H1 (cell line): ENCODE measurements at places on chromosomes 7 and 10. TPM values are rescaled to one million over a fixed set of nuclear protein-coding genes. Genes with fewer than 3 reads are reported as not detected.

PIK3AP1 gene
- polyA plus RNA-seq = 0.99 and 1.9 TPM in 2 replicates

DNA sequence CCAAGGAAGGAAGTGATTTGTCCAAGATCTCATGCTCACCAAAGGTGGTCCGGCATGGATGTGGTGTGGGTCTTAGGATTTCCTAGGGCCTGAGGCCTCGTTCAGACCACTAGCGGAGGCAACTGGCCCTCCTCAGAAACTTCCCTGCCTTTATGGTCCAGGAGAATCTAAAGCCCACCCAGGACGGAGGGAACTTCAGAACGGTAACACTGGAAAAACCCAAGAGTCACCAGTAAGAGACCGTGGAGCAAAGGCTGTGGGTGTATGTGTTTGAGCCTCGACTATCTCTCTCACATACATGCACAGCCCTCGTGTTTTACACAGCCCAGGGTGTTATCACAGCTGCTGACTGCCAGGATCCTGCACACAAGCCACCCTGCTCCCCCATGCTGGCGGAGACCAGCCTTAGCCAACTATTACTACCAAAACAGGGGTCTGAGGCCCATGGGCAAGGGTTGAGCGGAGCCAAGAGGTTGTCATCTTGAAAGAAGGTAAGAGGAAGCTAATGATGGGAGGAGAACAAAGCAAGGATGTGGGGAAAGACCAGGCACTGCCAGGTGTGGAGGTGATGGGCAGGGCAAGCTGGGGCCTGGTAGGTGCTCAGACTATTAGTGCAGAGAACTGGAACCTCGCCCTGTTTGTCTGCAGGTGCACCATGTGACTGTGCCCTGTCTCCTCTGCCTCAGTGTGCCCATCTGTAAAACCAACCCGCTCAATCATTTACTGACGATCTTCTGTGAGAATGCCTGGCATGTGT lies 170.2 kb upstream of the ZMIZ1 start:
- no peaks in the 10 kb centered on the region for H3K27me3 ChIP-seq
- H3K4me3 ChIP-seq = no peak overlapping the region
- no peak for DNase-seq
- H3K27ac ChIP-seq = no peak overlapping the region

- H3K36me3 ChIP-seq = peaks cover 2% of the 10 kb centered on the region; the same call in 1 of the 2 replicates
- H3K27me3 ChIP-seq = no peaks in the 10 kb centered on the region
- H3K4me1 ChIP-seq = peaks cover 3% of the 10 kb centered on the region; the same call in 1 of the 2 replicates
- H3K27ac ChIP-seq = no peak overlapping the region
- DNase-seq = no peak
Measured at GRCh38 chr7:156753630-156754029, 113.1 kb downstream of the RNF32 start.

GRCh38 chr7:22452142-22452959 lies 47.6 kb downstream of the STEAP1B start:
- no peaks in the 10 kb centered on the region for H3K36me3 ChIP-seq
- no peak overlapping the region for H3K27ac ChIP-seq
- H3K4me3 ChIP-seq = peak overlapping the region; percentile 6; the same call in 1 of the 2 replicates
- no peaks in the 10 kb centered on the region for H3K27me3 ChIP-seq
- DNase-seq = peak; percentile 25

GRCh38 chr7:4519819-4520520 lies 162.1 kb upstream of the FOXK1 start:
- H3K4me1 ChIP-seq = no peaks in the 10 kb centered on the region
- H3K36me3 ChIP-seq = no peaks in the 10 kb centered on the region
- no peak for DNase-seq
- H3K27me3 ChIP-seq = no peaks in the 10 kb centered on the region

NEUROG3 gene
- 0.45 and 0.55 TPM in 2 replicates for polyA plus RNA-seq

- H3K4me3 ChIP-seq = no peak overlapping the region
- H3K36me3 ChIP-seq = no peaks in the 10 kb centered on the region
- H3K27ac ChIP-seq = no peak overlapping the region
- no peaks in the 10 kb centered on the region for H3K4me1 ChIP-seq
Measured at GRCh38 chr7:96157856-96158255, 164.0 kb downstream of the SLC25A13 start.

POM121C gene
- 16.5 and 21.1 TPM in 2 replicates for polyA plus RNA-seq

TMEM139 gene
- polyA plus RNA-seq = 6.7 and 7.6 TPM in 2 replicates

DNA sequence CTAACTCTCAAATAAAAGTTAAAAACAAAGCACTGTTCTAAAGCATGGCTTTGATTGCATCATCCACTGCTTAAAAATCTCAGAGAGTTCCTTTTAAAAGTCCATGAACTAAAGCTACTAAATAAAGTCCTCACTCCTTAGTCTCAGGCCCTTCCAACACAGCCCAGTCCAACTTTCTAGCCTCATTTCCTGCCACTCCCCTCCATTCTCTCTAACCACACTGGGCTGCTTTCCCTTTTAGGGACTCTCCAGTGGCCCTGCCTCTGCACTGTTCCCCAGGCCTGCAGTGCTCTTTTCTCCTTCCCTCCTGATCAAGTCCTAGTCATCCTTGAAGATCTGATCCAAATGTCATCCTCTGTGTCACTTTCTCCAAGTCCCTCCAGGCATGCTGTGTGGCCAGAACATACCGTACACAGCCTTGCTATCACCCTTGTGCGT lies 56.9 kb upstream of the PPP1R3C start:
- no peaks in the 10 kb centered on the region; the same call in 1 of the 2 replicates for H3K4me1 ChIP-seq
- no peak overlapping the region for H3K4me3 ChIP-seq
- no peak for DNase-seq

DNA sequence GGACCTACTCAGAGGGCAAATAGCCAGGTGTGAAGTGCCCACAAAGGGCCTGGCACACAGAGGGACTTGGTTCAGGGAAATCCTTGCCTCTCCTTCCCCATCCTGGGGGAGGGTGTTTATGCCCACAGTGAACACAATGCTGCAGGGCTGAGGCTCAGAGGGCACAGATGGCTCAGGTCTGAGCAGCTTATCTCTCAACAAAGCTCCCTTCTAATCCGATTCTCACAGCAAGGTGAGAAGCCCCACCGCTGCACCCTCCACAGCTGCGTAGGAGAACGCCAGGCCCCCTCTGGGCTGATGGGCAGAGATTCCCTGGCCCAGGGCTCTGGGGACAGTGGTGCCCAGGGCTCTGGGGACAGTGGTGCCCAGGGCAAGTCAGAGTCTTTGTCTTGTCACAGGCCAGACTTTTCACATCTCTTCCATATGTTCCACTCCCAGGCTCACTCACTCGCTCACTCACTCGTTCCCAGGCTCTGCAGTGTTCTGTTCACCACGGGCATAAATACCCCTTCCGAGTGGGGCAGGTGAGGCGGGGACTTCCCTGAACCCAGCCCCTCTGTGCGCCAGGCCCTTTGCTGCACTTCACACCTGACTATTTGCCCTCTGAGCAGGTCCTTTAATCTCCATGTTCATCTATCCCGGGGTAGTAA lies 8.7 kb upstream of the CDHR1 start:
- no peaks in the 10 kb centered on the region for H3K27me3 ChIP-seq
- H3K27ac ChIP-seq = no peak overlapping the region
- no peak overlapping the region for H3K4me3 ChIP-seq
- no peaks in the 10 kb centered on the region for H3K36me3 ChIP-seq
- no peaks in the 10 kb centered on the region for H3K4me1 ChIP-seq

GRCh38 chr10:63294781-63295180 lies 161.7 kb downstream of the NRBF2 start:
- no peak overlapping the region for H3K27ac ChIP-seq
- no peaks in the 10 kb centered on the region for H3K27me3 ChIP-seq
- no peak for DNase-seq
- H3K4me1 ChIP-seq = no peaks in the 10 kb centered on the region
- H3K36me3 ChIP-seq = no peaks in the 10 kb centered on the region
